ENCODE measurements at places on chromosomes 7 and 10. TPM values are rescaled to one million over a fixed set of nuclear protein-coding genes. Genes with fewer than 3 reads are reported as not detected.

GRCh38 chr10:113274176-113274829 lies 278.6 kb upstream of the HABP2 start:
- DNase-seq: peak; percentile 3

The INMT gene
- total RNA-seq: 15.8 TPM

- DNase-seq: peak; percentile 57
These were observed 30.9 kb upstream of the SLC16A12 start for GRCh38 chr10:89566095-89566950.

GRCh38 chr10:23927576-23928325 lies 281.2 kb upstream of the KIAA1217 start:
- DNase-seq: no peak

DNA sequence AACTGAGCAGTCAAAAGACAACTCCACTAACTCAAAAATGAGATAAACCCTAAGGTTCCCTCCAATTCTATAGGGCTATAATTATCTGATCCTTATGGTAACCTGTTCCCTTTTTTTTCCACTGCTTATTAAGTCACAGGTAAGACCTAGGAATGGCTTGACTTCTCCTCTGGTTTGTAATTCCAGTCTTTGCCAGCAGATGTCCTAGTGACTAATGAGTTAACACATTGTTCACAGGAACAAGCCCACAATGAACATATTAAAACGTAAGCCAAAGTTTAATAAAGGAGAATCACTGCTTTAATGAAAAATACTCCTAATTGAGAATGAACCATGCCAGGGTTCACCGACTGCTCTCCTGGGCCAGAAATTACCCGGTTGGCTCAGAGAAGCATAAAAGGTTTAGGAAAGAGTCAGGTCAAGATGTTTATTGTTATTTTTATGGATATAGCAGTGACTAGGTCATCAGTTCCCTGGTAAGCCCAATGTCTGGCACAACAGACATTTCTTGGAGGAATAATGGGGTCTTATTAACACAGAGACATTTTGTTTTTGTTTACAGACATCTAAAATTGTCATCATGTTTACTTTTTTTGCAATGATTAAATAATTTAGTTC lies 120.1 kb downstream of the ELAPOR2 start:
- peak; percentile 68 for DNase-seq

DNA sequence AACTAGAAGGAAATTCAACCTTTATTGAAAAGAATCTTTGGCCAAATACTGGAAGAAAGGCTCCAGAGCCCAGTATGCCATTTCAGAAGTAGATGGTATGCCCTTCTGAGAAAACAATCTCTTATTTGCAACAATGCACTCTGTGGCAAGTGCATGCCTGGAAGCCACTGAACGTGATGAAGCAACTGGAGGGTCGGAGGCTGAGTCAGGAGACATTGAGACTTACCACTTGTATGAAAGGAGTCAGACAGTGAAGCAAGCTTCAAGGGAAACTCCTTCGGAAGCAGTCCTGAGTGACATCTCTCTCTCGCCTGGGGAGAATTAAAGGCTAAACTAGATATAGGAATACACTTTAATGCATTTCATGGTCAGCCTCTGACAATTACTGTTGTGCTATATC lies 353.7 kb downstream of the NRG3 start:
- no peak for DNase-seq

DNA sequence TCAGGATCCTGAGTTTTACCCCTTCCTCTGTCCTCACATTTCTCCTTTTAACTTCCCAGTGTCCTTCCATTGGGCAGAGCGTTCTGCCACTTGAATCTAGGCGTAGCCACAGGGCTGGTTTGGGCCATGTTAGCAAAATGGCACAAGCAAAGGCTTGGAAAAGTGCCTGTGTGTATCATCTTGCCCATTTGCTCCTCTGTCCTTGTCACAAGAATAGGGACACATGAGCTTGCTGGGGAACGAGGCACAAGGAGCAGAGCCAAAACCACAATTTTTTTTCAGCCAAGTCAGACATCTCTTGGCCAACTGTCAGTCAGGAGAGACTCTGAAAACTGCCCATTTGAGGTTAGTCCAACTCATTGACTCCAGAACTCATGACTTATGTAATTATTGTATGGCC lies 285.2 kb downstream of the ZNF248 start:
- no peak for DNase-seq

Measured in fibroblast of villous mesenchyme (primary cell).